ENCODE measurements at places on chromosomes 6 and 20. TPM values are rescaled to one million over a fixed set of nuclear protein-coding genes. Genes with fewer than 3 reads are reported as not detected.

GRCh38 chr6:118581489-118581959, 33.4 kb downstream of the PLN start:
- H3K36me3 ChIP-seq, result peaks cover 4% of the 10 kb centered on the region
- H3K27me3 ChIP-seq, result no peaks in the 10 kb centered on the region
- no peak for DNase-seq

Gene MCM9
- total RNA-seq, result 30.0 TPM

GRCh38 chr6:44498436-44498835, 110.9 kb downstream of the CDC5L start:
- H3K36me3 ChIP-seq, result no peaks in the 10 kb centered on the region
- H3K27ac ChIP-seq, result no peak overlapping the region
- peaks cover 23% of the 10 kb centered on the region for H3K27me3 ChIP-seq
- DNase-seq, result no peak
- no peak overlapping the region for H3K4me3 ChIP-seq

DNA sequence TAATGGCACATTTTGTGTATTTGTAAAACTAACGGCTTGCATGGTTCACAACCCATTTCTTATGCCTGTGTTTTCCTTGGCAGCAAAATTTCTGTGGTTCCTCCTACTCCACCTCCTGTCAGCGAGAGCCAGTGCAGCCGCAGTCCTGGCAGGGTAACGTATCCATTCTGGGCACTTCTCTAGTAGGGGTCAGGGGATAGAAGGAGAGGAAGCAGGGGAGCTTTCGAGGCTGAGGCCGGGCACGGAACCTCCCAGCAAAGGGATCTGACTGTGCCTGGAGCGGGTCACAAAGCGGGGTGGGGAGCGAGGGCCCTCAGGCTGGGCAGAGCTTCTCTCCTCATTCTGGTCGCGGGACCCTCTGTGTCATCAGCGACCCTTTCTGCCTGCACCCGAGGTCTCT, 58.4 kb downstream of the SYTL3 start:
- H3K27ac ChIP-seq, result no peak overlapping the region
- H3K27me3 ChIP-seq, result no peaks in the 10 kb centered on the region
- DNase-seq, result no peak
- H3K4me3 ChIP-seq, result no peak overlapping the region
- H3K4me1 ChIP-seq, result peaks cover 11% of the 10 kb centered on the region
- H3K36me3 ChIP-seq, result peaks cover 4% of the 10 kb centered on the region

Gene VARS1
- total RNA-seq, result 58.0 TPM

Gene PXDC1
- 0.72 TPM for total RNA-seq

Gene ABHD16B
- total RNA-seq, result not detected

Gene GPLD1
- 0.40 TPM for total RNA-seq

GRCh38 chr6:139877828-139878405, 503.5 kb upstream of the CITED2 start:
- DNase-seq, result no peak
- H3K27ac ChIP-seq, result no peak overlapping the region
- H3K4me3 ChIP-seq, result no peak overlapping the region
- H3K36me3 ChIP-seq, result no peaks in the 10 kb centered on the region
- peaks cover 7% of the 10 kb centered on the region for H3K27me3 ChIP-seq

- H3K27me3 ChIP-seq, result no peaks in the 10 kb centered on the region
- no peaks in the 10 kb centered on the region for H3K4me1 ChIP-seq
- no peak overlapping the region for H3K27ac ChIP-seq
- DNase-seq, result no peak
- H3K4me3 ChIP-seq, result no peak overlapping the region
Measured at GRCh38 chr6:65191471-65191870, 515.6 kb downstream of the EYS start.

Gene POFUT1
- 13.6 TPM for total RNA-seq

Gene CCN5
- total RNA-seq, result not detected
